ENCODE measurements at places on chromosomes 12 and 14.

- no peak for DNase-seq
Observed at GRCh38 chr12:96687719-96688118, 198.3 kb downstream of the CFAP54 start.

DNA sequence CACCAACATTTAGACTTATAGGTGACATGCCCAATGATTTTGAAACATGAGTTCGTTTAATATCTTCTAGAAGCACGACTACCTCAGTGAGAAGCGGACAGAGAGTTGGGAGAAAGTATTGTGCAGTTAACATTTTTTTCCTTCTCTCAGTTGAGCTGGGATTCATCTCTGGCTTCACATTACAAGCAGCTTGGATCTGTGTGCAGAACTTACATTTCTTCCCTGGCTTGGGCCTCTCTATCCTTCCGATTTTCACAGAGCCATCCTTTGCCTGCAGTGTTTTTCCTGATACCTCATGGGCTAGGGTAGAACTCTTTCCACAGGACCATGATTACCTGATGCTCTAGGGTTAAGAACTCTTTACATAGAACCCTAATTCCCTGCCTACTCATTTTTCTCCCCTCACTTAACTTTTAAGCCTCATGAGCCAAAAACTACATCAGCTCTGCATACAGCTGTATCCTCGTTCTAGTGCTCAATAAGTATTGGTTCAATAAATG is 86.5 kb downstream of the FLRT2 start:
- no peak for DNase-seq

GRCh38 chr14:56989359-56989758 is 179.1 kb upstream of the OTX2 start:
- DNase-seq, result no peak

DNA sequence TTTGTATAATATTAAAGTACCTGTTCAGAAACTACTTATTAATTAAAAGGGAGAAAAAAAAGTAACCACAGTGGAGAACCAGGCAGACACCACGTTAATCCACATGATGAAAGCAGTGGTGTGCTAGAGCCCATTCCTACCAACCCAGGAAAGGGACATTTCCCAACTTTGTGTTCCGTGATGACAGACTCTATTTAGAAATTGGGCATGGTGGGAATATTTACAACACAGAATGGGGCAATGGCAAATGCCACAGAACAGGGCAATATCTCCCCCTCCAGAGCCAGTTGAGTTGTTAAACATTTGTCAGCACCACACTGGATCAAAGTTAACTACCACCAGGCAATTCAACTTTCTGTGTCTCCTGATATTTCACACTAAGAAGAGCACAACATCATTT is 1.2 kb upstream of the HIGD1C start:
- no peak for DNase-seq

GRCh38 chr14:23364164-23365035 is 572 bp downstream of the EFS start:
- DNase-seq, result no peak

DNA sequence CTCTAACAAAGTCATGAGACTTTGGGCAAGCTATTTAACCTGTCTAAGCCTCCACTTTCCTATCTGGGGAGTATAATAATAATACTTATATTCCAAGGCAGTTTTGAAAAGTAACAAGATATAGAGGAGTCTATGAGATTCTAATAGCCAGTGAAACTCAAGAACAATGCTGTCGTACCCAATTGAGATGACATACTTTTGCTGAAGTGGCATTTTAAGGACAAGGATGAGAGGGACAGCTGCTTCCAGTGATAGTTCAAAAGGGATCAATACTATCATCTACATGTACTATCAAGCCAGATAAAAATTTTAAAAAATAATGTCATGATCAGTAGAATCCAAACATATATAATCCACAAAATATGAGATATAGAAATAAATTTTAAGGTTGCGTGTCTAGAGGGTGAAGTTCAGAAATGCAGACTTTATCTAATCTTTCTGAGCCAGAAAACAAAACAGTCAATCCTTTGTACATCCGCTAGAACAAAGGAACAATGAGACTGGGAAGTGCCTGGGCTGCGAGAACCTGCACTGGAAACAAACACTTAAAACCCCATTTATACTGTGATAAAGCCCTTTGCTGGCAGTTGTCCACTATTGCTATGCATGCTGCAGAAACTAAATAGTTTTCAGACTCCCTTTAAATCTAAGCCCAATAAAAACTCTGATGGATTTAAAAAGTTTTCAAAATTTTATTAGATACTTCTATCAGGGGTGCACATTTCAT is 38.6 kb downstream of the PTPRB start:
- no peak for DNase-seq

- no peak for DNase-seq
Observed at GRCh38 chr12:34597548-34598351, 575.5 kb downstream of the ALG10 start.

GRCh38 chr12:54390668-54391551 is 6.4 kb upstream of the ZNF385A start:
- peak; percentile 61 for DNase-seq

GRCh38 chr12:127150479-127150878 is 1116.5 kb upstream of the TMEM132C start:
- no peak for DNase-seq

GRCh38 chr12:132157733-132158409 is 13.6 kb downstream of the NOC4L start:
- no peak for DNase-seq

DNA sequence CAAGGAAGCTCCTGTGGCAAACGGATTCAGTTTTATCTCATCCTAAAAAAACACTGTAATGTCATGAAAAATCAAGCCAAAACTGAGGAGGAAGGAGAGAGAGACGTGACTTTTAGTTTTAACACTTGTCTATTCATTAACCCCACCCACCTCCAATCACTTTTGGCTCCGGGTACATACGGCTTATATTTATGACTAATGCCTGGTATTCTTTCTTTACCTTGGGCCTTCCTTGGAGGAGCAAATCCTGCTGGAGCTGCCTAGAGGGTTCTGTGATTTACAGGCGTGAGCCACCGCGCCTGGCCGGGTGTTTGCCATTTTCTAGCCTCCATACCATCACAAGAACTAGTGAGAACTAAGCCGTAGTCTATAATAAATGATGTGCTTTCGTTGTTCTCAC is 60.8 kb upstream of the RTRAF start:
- no peak for DNase-seq

DNA sequence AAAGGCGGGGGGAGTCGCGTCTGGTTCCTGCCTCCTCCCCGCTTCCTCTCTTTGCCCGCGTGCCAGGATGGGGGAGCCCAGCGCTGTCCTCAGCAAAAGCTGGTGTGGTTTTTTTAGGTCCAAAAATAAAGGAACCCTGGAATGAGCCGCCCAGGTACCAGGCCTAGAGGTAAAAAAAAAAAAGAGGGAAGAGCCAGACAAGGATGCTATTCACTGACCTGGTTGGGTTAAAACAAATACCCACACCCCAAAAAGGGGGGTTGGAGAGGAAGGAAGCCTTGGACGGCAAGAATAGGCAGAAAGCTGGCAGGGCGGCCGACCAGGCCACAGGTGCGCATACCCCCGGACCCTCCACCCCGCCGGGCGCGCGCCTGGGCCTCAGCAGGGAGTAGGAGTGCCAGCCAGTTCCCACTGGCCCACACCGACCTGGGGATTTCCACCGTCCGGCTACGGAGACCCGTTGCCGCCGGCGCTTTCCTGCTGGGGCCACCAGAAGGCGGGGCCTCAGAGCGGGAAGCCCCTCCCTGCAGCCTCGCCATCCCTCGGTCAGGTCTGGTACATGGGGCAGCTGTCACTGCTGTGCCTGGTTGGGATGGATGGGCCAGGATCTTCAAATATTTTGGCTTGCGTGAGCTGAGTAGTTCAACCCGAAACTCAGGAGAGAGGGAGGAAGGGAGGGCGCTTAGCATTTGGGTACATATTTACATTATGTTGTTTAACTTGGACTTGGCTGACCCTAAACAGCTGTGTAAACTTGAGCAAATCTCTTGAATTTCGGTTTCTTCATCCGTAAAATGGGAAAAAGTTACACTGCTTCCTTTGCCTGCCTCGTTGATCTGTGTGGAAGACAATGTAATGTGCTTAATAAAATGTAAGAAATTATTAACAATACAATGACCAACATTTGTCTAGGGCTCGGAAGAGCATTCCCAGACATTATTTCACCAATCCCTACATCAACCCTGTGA is 5.4 kb upstream of the IRF2BPL start:
- DNase-seq, result peak; percentile 88

DNA sequence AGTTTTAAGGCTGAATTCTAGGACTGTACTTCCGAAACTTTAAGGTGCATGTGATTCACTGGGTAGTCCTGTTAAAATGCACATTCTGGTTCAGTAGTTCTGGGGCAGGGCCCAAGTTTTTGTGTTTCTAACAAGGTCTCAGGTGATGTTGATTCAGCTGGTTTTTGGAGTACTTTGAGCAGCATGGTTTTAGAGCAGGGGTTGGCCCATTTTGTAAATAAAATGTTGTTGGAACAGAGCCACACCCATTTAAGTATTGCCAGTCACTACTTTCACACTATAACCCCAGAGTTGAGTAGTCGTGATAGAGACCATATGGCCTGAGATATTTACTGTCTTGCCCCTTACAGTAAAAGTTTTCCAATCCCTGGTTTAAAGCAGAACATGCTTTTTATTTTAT is 111.3 kb downstream of the SYNE2 start:
- DNase-seq, result no peak

DNA sequence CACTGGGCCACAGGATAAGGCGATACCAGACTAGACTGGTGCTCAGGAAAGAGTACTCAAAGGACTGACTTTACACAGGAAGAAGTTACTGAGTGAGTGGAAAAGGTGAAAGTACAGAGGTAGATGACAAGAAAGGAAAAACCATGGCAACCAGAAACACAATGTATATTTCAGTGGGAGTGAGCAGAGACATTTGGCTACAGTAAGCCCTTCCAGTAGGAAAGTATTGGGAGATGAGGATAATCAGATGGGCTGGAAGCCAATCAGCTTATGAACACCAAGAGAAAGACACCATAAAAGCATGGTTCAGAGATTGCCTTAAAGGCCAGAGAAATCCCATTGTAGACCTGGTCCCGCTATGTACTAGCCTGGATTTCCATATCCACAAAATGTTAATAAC is 51.6 kb downstream of the TMTC1 start:
- no peak for DNase-seq

- no peak for DNase-seq
Observed at GRCh38 chr14:77142005-77142800, 612 bp upstream of the ZDHHC22 start.

GRCh38 chr12:29572938-29573337 is 75.5 kb upstream of the OVCH1 start:
- DNase-seq, result no peak

GRCh38 chr12:52584156-52584682 is 10.6 kb upstream of the KRT74 start:
- DNase-seq, result no peak

- DNase-seq, result no peak
Observed at GRCh38 chr14:64604881-64605280, 55.1 kb downstream of the PPP1R36 start.

- no peak for DNase-seq
Observed at GRCh38 chr12:51216642-51217041, 1.2 kb downstream of the POU6F1 start.

- no peak for DNase-seq
Observed at GRCh38 chr12:68447797-68448260, 115.7 kb upstream of the MDM1 start.

DNA sequence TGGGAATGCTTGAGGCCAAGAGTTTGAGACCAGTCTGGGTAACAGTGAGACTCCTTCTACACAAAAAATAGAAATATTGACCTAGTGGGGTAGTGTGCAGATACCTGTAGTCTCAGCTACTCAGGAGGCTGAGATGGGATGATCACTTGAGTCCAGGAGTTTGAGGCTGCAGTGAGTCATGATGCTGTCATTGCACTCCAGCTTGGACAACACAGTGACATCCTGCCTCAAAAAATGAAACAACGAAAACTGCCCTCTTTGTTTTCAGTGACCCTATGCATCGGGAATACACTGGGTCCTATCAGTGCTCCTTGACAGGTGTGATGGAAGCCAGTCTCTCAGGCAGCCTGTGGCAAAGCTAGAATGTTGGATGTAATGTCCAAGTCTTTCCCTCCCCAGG is 311.5 kb upstream of the OR4E1 start:
- no peak for DNase-seq

GRCh38 chr14:76986231-76986565 is 42.3 kb downstream of the IRF2BPL start:
- DNase-seq, result no peak

GRCh38 chr12:66111605-66112004 is 18.9 kb downstream of the LLPH start:
- no peak for DNase-seq

GRCh38 chr14:86243158-86243557 is 713.2 kb downstream of the FLRT2 start:
- peak; percentile 6 for DNase-seq

DNA sequence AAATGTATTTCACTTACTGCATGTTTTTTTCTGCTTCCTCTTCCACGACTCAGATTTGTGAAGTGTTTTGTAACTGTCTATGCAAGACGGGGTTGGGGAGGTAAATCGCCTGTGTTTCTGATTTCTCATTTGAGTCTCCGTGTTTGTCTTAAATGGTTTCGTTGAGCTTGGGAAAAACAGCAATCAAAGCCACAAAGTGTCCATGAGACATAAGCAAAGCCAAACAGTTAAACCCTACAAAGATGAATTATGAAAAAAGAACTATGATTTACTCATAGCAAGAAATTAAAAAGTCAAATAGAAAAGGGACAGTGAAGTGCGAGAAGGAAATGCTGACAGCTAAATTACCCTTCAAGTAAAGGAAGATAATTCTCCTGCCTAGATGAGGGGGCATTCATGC is 164.3 kb upstream of the TMPO start:
- DNase-seq, result no peak

DNA sequence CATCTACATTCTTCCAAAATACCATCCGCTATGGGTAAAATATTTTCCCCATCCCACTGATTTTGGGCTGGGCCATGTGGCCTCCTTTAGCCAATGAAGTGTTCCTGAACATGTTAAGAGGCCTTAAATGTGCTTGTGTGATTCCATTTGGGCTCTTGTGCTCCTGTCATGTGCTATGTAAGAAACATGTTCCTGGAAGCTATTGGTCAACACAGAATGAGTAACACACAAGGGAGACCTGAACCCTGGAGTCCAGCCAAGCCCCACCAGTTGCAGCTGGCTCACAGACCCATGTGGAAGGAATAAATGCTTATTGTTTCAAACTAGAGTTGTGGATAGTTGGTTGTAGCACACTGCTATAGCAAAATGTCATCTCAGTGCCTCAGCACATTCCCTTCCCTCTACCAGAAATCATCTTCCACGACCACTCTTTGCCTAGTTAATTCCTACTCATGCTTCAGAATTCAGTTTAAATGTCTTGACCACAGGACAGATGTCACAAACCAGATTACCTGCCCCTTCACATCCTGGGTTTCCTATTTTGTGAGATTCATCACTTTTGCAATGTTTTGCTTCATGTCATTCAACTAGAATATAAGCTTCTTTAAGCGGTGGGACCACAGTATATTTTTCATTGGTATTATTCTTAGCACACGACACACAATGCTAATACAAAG is 217.3 kb upstream of the EEA1 start:
- no peak for DNase-seq

GRCh38 chr12:107091989-107092641 is 1.2 kb downstream of the CRY1 start:
- DNase-seq, result peak; percentile 88

- DNase-seq, result no peak
Observed at GRCh38 chr14:99579903-99580571, 24.0 kb downstream of the CCDC85C start.
